NCI-H524 treated with DMSO at 0.1 percent for 48 hours (cell line): ENCODE measurements at places on chromosomes 16 and 17.

- DNase-seq, result no peak
Observed at GRCh38 chr17:13420418-13420826, 181.3 kb downstream of the HS3ST3A1 start.

- DNase-seq, result no peak
Observed at GRCh38 chr16:69873783-69874182, 77.4 kb upstream of the CLEC18A start.

- DNase-seq, result no peak
Observed at GRCh38 chr17:76379646-76380376, 4.6 kb upstream of the SPHK1 start.

DNA sequence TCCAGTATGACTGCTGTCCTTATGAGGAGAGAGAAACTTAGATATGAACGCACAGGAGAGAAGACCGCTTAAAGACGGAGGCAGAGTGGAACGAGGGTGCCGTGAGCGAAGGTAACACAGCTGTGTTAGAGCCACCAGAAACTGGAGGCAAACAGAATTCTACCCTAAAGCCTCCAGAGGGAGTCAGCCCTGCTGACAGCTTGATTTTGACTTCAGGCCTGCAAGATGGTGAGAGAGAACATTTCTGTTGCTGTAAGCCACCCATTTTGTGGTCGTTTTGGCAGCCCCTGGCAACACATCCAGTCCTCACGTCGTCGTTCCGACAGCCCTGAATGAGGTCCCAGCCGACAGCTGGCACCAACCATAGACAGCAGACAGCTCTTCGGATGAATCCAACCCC, 2.8 kb upstream of the SPATA2L start:
- no peak for DNase-seq

DNA sequence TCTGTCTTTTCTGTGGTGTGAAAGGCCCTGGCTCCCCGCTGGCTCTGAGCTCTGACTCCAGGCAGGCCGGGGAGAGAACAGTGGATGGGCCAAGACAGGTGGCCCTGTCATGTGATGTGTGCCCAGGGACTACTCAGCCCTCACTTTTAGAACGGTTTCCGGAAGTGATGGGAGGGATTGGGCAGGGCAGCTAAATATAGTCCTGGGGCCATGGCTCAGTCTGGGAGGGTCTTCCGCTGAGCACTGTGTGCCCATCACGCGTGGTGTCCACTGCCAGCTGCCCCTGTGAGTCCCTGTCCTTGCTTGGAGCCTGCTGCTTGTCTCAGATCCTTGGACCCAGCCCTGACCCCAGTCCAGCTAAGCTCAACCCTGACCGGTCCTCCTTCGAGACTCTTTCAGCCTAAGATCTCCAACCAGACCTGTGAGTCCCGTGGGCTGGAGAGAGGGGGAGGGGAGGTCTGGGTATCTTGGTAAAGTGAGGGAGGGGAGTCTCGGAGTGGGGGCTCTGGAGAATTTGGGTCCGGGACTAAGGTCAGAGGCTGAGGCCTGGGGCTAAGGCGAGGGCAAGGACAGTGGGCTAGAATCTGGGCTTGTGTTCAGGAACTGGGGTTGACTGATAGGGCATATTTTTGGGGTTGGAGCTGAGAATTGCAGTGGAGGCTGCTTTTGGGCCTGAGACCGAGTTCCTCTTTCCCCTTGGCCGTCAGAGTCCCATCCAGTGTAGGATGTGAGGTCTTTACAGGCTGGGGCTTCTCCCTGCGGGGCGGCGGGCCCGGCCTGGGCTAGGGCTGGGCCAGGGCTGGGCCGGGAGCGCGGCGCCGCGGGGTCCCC, at the start of gene TRIM72:
TRIM72 (plus strand) TSS at position 243 of the 831 bp plus-strand sequence. CDS start 620 bp downstream, outside the sequence.
- DNase-seq, result no peak

DNA sequence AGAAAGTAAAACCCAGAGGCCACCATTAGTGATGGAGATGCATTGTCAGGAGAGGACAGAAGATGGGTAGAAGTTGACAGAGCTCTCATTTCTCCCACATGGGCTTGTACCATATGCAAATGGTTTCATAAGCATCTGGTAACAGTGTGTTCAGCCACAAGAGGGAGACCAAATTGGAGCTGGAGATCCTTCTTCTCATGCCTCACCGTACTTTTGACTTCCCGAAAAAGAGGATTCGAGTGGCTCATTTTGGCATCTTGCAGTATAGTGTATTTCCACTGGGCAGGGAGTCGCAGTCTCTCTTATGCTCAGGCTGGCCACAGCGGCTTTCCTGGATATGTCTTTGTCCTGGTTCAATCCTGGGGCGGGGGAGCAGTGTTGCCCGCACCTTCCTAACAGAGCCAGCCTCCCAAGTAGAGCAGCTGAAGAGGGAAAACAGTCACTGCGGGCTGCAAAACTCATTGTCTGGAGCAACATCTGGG, 23.8 kb downstream of the TBC1D3B start:
- no peak for DNase-seq

GRCh38 chr17:46950997-46951621, 27.9 kb downstream of the RPRML start:
- peak; percentile 99 for DNase-seq

DNA sequence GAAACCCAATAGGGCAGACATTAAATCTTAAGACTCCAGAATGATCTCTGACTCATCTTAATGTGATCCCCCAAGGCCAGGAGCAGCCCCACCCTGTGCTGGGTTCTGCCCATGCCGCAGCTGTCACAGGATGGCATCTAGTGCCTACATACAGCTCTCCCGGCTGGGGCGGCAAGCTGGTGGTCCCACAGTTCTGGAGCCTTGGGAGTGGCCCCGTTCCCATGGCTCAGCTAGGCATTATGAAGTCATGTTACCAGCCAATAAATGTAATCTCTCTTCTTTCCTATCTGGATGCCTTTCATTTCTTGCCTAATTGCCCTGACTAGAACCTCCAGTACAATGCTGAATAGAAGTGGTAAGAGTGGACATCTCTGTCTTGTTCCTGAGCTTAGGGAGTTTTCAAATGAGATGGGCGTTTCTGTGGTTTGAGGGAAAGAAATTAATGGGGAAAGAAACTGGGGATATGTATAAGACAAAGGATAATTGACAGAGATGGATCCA, 95.7 kb upstream of the DNAH17 start:
- DNase-seq, result no peak

DNA sequence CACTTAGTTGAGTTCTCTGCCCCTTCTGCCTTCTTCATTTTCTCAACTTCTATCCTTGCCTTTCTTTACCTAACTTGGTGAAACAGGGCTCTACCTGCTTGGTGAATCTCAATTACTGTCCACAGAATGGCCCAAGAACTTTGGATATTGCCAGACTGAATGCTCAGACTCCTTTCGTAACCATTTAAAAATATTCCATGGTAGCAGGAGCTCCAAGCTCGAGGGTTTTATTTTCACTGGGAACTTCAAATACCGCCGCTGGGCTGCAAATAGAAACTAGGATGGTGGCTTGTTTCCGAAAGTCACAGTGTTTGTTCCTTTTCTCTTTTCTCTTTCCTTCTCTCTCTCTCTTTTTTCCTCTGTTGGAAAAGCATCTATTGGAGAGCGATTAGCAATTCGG, 13.2 kb downstream of the TMEM100 start:
- no peak for DNase-seq

DNA sequence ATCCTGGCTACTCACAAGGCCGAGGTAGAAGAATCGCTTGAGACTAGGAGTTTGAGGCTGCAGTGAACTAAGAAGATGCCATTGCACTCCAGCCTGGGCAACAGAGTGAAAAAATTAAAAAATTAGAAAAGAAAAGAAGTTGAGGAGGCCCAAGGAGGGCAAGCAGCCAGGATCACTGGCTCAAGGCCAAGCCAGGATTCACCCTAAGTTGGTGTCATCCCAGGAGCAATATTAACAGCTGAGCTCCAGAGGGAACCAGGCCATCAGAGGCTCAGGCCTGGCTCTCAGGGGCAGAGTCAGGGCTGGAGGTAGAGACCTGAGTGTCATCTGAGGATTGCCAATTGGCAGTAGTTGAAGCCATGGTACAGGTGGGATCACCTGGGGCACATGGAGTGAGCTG, 20.7 kb downstream of the DRC3 start:
- no peak for DNase-seq

DNA sequence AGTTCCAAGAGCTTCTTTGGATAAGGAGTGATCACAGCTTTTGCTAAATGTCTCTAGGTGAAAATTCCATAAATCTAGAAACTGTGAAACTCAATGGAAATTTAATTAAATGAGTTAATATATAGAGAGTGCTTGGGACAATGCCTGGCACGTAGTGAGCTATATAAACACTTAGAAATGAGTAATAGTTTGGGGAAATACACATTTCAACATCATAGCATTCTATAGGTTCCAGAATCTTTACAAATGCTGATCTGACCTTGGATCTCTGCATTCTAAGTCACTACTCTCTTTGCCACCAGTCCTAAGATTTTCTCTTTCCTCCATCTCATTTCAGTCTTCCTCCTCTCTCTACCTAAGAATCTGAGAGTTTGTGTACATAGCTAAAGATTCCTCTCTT, 175.6 kb downstream of the SOX9 start:
- no peak for DNase-seq

DNA sequence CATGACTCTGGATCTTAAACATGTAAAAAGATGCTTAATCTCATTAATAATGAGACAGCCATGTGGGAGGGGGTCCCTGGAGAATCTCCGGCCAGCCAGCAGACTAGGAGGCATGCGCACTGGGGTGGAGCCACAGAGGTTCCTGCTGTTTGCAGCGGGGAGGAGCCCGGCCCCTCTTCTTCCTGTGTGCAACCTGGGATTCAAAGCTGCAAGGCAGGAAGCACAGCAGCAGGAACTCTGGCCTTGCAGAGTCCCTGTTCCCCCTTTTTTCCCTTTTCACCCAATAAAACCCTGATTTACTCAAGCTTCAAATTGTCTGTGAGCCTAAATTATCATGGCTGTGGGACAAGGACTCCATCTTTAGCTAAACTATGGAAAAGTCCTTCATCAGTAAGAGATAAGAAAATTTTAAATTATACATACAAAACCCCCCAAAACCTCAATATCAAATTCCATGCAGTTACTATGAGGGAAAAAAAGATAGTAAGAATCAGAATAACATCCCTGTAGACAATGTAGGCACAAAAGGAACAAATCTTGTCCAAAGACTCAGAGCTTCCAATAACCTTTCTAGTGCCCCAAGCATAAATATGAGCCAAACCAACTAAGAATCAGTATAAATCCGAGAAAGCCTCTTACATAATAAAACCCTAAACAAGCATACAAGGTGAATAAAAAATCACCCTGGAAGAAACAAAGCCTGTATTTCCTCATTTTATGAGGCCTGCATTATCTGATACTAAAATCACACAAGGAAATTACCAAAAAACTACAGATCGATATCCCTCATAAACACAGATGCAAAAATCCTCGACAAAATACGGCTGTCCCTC, 12.1 kb downstream of the CFDP1 start:
- peak; percentile 76 for DNase-seq

- DNase-seq, result no peak
Observed at GRCh38 chr17:47703191-47703591, 9.2 kb downstream of the TBKBP1 start.

DNA sequence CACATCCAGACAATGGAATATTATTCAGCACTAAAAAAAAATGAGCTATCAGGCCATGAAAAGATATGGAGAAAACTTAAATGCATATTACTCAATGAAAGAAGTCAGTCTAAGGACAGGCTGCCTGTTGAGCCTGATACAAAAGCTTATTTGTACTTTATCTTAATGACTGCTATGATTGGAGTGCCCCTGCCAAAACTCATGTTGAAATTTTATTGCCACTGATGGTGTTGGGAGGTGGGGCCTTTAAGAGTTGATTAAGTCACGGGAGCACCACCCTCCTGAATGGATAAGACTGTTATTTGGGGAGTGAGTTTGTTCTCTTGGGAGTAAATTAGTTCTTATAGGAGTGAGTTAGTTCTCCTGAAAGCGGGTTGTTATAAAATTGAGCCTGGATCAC, 9.9 kb downstream of the C17orf67 start:
- DNase-seq, result no peak

- no peak for DNase-seq
Observed at GRCh38 chr17:19333132-19333440, 29.4 kb downstream of the B9D1 start.

DNA sequence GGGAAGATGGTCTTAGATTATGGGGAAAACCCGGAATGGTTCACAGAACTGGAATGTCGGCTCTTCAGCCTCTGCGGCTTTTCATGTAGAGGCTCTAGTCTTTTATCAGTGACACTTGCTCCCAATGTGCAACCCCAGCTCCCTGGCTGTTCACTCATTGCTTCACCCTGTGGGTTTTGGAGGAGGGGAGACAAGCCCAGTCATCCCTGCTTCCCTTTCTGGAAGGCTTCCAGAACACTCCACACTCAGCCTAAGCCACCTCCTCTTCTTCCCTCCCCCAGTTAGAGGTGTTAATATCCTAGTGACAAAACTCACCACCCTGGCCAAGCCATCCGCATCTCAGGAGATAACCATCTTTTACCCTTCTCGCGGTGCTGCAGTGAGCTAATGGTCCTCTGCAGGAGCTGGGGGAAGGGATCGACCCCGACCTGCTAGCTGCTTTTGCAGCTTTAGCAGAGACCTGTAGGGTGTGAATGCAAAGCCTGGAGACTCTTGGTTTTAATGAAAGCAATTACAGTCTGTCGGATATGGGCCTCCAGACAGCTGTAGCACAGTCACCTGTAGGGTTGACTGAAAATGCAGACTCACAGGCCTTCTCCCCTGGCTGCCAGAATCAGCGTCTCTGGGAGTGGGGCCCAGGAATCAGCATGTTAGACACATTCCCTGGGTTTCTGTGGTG, 24.3 kb upstream of the LASP1NB start:
- DNase-seq, result no peak

DNA sequence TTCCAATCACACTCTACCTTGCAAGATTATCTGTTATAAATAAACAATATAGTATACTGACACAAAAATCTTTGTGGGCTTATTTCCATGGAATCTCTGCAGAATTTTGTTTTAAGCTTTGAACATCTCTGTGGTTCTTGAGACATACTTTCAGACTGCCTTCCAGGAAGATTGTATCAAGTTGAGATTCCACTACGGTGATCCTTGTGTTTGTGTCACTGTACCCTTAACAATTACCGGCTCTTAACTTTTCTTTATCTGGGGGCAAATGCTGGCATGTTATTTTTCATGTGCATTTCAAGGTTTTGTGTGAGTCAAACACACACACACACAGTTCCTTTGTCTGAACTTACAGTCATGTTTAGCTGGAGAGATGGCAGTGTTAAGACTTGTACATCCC, 472.7 kb upstream of the HSBP1 start:
- no peak for DNase-seq

DNA sequence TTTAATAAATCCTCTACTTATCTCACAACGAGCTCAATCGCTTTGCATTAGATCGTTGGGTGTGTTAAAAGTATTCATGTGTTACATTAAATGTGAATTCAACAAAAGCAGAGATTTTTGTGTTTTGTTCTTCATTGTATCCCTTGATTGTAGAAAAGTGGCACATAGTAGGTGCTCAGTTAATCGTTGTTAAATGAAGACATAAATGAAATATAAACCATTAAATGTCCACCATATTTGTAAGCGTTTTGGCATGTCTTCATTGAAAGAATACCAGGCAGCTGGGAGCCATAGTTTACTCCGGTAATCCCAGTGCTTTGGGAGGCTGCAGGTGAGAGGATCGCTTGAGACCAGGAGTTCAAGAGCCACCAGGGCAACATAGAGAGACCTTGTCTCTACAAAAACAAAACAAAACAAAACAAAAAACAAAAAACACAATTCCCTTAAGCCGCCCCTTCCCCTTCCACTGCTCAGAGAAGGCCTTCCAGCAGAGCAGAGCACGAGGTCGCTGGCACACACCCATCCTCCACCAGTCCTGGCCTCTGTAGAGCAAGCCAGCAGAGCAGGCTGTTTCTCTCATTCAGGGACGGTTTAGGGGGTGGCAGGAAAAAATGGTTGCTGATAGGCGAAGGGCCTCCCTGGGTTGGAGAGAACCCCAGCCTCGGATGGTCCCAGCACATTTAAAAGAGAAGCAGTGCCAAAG, 673 bp upstream of the CHD9 start:
- DNase-seq, result no peak
